Stimulated activated CD8-positive, alpha-beta memory T cell treated with anti-CD3 and anti-CD28 coated beads, Interleukin-4, amount 100 ng/mL, for 1 hour (primary cell): ENCODE measurements at places on chromosomes 2 and 18.

- DNase-seq = no peak
Observed at GRCh38 chr2:136025057-136025973, 39.9 kb upstream of the DARS1 start.

DNA sequence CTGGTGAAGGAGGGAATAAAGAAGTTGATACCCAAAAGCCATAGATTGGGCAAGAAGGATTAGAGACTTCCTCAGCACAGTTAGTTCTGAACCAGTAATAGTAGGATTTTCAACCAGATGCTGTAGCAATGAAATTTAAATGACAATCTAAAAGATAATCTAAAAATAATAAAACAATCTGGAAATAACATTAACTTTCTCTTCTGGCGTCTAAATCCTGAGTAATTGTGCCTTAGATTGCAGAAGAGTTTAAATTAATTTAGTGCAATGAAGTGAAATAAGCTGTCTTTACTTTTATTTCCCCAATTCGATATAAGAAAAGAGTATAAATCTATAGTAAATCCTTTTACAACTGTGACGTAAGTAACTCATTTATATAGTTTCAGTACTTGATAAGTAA, 186.8 kb upstream of the DOK6 start:
- no peak for DNase-seq

- DNase-seq = no peak
Observed at GRCh38 chr18:58596265-58596681, 32.6 kb downstream of the ALPK2 start.

GRCh38 chr2:41881249-41881648, 166.6 kb upstream of the PKDCC start:
- no peak for DNase-seq

DNA sequence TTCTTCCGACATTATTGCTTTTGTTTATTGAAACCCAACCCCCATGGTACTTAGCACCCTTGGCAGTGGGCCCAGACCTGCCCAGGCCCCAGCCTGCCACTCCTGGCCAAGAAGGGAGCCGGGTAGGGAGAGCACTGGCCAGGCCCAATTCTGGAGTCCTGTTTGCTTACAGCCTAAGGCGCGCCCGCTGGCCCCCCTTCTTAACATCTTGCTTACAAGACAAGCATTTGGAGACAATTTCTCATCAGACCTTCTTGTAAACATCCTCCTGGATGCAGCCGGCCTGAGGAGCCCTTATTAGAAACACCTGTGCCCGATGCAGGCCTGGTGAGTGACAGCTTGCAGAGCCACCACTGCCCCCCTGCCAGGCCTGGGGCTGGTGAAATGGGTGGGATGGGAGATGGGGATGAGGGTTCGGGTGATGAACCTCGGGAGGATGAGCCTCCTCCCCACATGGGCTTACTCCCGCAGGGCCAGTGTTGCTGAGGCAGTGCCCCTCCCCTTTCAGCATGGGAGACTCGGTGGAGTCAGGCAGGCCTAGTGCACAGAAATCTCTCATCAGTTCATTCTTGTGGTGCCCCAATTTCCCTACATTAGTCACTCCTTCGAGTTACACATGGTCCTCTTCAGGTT, 217.5 kb downstream of the CYP26B1 start:
- no peak for DNase-seq

DNA sequence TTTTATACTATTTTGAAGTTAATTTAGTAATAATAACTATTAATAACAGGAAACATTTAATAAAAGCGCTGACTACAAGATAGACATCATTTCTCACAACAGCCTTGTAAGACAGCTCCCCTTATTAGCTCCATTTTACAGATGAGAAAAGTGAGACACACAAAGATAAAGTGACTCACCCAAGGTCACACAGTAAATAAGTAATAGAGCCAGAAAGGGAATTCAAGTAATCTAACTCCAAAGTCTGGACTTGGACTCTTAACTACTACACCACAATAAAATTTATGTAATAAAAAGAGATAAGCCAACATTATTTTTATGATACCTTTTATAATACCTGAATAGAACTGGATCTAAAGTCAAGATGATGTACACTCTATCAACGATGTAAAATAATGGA, 25.3 kb downstream of the EXOC6B start:
- no peak for DNase-seq

GRCh38 chr2:27781496-27781895, 10.0 kb downstream of the MRPL33 start:
- DNase-seq = no peak

- no peak for DNase-seq
Observed at GRCh38 chr2:152624805-152625204, 92.5 kb downstream of the PRPF40A start.

DNA sequence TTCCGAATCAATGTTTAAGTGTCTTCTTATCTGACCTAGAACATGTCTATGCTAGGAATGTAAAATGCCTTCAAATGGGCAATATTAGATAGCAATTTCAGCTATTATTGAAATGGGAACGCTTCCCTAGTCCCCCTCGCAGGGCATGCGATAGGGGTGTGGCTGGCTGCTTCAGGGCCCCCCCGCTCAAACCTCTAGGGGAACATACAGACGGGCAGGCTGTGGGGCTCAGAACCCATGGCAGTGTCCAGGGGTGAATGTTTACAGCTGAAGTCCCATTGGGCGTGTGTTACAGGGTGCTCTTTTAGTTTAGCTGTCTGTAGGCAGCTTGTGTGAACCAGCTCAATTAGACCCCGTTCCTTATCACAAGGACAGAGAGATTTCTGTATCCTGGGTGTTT, 315.9 kb downstream of the DSEL start:
- DNase-seq = no peak

DNA sequence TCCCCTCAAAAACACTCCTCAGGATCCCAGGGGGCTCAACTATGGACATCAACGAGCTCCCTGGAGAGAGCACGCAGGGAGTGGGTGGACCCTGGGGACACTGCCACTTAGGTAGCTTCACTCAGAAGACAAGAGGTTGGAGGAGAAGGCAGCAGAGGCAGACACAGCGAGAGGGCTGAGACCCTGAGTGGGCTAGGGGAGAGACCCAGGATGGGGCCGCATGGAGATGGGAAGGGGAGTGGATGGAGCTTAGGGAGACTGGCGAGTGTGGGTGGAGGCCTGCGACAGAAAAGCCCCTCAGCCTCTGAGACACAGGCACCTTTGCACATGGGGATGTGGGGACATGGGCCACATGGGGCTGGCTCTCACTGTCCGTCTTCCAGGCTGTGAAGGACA, 70.9 kb downstream of the ASB1 start:
- DNase-seq = no peak

GRCh38 chr2:220894069-220894468, 678.0 kb downstream of the EPHA4 start:
- no peak for DNase-seq

- DNase-seq = no peak
Observed at GRCh38 chr18:35010993-35011392, 30.2 kb upstream of the MAPRE2 start.

GRCh38 chr2:60297296-60298005, 256.0 kb downstream of the BCL11A start:
- DNase-seq = no peak

DNA sequence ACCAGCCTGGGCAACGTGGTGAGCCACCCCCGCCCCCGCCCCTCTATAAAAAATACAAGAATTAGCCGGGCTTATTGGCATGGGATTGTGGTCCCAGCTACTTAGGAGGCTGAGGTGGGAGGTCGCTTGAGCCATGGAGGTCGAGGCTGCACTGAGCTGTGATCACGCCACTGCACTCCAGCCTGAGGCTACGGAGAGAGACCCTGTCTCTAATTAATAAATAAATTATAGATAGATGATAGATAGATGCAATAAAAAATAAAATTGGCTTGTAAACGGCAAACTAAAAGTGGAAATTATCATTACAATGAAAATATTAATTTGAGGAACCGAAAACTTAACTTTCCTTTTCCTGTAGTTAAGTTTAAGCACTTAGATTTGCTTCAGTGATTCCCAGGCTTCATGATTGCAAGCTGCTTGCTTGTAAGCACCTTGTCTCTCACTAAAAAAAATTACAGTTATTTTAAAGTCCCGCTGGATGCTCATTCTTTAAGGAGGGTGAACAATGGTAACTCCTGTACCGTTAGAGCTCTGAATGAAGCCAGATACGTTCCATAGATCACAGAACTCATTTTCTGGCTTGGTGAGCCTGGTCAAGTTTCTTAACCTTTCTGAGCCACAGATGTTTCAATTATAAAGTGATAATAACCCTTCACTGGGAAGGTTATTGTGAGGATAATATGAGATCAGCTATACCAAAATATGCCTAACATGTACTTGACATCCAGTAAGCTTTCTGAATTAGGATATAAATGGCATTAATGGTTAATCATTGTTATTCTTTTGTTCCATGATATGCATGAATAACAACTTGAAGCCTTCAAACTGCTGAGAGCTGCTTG, 9.3 kb upstream of the NARS1 start:
- DNase-seq = no peak

DNA sequence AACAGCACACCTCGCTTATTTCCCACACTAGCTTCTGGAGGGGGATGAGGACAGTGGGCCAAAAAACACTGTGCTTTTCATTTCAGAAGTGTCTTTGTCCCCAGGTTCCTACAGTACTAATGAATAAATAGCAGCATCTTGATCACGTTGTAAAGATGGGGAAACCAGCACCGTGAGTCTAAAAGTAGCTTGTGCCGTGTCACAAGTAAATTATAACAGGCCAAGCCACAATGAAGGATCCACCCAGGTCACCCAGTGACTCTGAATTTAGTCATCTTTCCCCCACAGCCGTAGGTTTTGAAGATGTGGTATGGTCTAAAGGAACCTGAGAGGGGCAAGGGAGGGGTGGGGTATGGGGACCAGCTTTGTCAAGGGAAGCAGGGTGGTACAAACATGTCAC, 8.8 kb downstream of the FZD7 start:
- DNase-seq = no peak

DNA sequence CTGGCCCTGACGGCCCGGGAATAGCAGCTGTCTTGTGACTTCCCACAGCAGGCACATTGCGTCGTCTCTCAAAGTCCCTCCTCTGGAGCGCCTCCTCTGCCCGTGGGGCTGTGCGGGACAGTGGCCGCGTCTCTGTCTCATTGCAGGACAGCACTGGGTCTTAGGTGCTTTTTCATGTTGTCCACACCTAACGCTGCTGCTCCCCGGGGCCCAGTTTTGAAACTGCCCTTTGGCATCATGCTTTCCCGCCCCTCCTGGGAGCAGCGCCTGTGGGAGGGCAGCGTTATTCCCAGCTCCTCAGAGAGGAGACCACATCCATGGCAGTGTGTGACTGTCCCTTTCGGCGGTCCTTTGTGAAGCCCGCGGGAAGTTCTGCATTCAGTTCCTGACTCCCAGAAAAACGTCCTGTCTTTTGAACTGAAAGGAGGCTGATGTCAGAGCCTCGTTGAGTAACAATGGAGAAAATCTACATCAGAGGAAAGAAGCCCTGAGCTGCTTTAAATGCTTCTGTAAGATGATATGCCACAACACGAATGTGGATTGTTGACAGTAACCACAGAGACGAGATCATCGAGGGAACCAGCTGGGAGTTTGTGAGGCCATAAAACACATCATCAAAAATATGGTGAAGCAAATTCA, 226.0 kb downstream of the FAM210A start:
- no peak for DNase-seq

DNA sequence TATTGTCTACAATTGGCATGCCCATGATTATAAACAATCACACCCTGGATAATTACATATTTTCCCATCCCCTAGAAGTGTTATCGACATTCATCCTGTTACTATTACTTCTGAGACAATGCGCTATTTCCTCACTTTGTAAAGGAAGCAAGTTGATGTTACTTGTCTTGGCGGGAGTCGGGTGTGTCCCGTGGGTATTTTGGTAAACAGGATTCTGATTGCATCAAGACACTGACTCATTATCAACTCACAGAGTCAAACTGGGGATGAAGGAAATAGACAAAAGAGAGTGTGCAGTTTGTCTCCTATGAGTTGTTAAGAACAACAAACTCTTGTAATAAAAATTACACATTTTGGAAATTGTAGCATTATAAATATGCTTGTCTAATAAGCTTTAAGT, 142.7 kb downstream of the GALR1 start:
- no peak for DNase-seq

DNA sequence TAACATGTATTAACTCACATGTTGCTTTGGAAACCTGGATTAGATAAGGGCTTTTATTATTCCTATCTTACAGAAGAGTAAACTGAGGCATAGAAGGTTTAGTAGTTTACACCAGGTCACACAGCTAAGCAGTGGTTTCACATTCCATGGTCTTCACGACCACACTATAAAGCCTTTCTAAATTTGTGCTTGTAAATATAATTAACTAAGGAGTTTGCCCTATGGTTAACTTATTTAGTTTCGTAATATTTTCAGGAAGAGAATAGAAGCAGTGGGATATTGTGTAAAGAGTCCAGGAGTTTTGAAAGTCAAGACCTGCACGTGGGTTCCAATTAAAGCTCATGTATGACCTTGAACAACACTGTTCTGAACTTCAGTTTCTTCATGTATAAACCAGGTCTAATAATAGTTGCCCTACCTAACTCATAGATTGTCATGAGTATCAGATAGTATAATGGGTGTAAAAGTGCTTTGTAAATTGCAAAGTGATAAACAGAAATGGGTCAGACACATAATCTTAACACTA, 19.5 kb upstream of the SOS1 start:
- DNase-seq = no peak

DNA sequence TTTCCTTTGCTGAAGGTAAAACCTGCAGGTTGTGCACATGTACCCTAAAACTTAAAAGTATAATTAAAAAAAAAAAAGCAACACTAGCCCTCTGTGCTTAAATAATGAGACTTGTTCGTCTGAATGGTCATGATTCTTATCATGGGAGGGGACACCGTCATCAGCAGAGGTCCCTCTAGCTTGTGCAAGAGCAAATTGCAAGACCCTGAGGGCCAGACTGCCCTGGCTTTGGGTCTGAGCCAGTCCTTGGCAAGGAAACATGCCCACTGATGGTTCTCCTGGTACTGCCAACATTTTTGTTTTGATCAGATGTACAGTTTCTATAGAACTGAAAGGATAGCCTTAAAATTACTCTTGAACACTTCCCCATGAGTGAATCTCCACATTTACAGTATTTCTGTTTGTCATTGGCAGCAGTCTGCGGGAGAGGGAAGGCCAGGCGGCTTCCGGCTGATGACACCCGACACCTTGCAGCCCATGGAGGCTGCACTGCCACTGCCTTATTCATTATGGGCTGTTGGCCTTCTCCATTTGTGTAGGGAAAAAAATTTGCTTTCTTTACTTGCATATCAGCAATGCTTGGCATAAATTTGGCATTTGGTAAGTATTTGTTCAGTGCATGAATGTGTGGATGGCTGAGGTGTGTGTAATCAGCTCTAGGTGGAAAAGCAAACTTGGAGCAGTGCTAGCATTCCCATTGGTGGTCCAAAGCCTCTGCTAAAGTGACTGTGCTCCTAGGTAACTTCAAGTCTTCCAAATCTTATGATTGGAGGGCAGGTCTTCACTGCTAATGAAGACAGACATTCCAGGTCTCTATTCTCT, 161.6 kb upstream of the ALKAL2 start:
- no peak for DNase-seq
